Thoracic aorta (tissue), 2 donors: ENCODE measurements at places on chromosomes 3 and 15.

DNA sequence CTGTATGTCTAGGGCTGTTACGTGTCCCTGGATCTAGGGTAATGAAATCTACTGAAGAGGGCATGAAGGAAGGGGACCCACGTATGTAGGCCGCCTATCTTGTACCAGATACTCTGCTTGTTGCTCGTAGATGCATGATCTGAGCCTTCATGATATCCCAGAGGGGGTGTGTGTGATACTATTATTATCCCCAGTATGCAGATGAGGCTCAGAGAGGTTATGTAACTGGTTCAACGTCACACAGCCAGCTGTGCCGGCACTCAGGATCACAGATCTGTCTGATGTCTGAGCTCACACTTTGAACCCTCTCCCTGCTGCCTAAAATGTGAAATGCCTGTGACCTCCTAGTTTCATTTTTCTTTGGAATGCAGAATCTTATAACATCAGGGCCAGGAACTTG is 36.2 kb upstream of the SEC13 start:
- no peak for DNase-seq

DNA sequence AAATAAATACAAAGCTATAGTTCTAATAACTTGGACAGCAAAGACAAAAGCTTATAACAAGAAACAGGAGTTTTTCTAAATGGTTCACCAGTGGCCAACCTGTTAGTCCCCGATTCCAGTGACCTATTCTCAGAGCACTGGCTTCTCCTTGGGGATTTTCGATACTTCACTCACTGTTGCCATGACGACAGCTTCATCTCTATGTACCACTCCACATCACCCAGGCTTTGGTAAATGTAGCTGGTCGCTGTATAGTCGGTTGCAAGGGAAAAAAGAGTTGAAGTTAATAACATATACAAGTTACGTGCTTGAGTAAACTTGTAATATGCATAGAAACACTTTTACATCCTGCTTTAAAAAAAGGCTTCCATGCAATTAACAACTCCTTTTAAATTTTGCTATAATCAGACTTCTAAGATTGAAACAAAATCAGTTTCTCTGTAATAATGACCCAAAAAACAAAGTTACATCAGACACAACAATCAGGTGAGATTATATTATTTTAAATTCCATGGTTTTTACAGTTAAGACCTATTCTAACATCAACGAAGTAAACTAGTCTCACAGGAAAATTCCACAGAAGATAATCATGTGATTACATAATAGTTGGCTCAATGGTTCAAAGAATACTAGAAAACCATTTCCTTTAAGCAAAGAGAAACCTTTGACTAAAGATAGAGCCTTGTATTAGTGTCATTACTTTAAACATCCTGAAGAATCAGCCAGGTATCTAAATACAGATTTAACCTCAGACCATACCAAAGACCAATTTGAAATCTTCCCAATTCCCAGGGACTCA is 2.9 kb downstream of the CCNL1 start:
- DNase-seq, result no peak

GRCh38 chr3:167691366-167691765 is 37.6 kb upstream of the WDR49 start:
- no peak for DNase-seq

- DNase-seq, result peak; percentile 15
These were observed 74.1 kb downstream of the LRTM1 start for GRCh38 chr3:54853573-54854404.

DNA sequence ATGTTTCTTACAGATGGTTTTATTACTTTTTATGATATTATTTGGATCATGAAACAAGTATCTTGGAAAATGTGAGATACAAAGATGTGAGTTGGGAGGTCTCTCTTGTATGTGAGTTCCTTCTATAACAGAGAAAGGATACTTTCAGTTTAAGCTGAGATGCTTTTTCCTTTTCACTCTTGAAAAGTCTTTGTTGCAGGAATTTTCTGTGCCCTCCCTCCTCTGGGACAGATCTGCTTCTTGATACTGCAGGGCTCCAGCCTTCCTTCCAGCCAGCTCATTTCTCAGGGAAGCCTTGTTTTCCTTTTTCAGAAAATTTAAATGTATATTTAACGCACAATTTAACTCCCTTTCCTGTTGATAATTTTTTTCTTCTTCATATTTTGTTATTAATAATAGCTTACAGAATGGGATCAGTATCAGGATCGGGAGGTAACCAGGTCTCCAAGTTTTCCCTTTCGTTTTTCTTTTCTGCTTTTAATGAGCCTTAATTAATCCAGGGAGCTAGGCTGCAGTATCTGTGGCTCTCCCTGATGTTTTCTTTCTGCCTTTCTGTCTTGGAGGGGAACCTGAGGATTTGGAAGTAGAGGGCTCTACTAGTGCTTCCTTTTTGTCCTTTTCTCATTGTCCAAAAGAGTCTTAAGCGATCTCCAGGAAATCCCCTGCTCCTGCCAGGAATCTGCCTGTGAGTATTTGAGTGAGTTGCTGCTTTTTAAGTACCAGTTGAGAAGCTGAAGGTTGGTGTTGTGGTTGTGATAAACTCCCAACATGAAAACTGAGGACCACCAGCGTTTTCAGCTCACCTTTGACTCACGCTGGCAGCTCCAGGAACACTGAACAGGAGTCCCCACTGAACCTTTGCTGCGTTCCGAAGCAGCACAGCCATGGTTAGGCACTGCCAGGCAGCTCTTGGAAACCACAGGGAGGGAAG is 105.7 kb downstream of the IGF1R start:
- no peak for DNase-seq

DNA sequence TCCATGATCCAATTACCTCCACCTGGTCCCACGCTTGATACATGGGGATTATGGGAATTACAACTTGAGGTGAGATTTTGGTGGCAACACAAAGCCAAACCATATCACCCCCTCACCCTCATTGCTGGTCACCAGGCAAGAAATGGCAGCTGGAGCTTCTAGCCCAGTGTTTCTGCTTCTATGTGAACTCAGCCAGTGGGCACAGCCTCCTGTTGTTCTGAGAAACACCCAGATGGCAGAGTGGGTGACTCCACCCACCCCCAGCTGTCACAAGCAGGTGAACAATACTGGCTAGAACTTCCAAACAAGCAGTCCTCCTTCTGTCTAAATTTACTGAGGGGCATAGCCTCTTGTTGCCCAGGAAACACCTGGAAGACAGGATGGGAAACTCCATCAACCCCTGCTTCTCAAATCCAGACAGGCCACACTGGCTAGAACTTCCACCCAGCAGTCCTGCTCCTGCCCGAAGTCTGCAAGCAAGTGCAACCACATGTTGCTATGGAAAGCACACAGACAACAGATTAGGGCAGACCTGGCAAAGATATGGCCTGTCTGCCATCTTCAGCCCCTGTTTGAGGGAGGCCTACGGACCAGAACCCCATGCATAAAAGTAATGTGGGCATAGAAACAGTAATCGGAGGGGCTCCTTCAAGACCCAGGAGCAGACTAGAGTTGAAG is 114.1 kb downstream of the DTWD1 start:
- no peak for DNase-seq

DNA sequence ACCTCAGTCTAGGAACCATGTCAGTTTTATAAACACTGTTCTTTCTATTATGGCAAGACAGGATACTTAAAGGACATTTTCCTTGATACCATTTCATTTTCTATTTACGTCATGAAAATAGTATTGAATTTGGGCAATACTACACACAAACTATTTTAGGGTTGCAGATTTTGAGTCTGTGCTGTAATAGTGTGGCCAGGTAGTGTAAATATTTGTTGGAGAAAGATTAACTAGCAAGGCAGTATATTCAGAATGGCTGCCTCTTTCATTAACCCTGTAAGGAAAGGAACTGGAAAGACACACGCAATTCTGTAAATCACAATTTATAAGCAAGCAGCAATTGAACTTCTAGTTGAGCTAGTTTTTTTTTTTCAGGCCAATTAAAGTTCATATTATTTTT is 2.0 kb downstream of the CTXND1 start:
- DNase-seq, result no peak

DNA sequence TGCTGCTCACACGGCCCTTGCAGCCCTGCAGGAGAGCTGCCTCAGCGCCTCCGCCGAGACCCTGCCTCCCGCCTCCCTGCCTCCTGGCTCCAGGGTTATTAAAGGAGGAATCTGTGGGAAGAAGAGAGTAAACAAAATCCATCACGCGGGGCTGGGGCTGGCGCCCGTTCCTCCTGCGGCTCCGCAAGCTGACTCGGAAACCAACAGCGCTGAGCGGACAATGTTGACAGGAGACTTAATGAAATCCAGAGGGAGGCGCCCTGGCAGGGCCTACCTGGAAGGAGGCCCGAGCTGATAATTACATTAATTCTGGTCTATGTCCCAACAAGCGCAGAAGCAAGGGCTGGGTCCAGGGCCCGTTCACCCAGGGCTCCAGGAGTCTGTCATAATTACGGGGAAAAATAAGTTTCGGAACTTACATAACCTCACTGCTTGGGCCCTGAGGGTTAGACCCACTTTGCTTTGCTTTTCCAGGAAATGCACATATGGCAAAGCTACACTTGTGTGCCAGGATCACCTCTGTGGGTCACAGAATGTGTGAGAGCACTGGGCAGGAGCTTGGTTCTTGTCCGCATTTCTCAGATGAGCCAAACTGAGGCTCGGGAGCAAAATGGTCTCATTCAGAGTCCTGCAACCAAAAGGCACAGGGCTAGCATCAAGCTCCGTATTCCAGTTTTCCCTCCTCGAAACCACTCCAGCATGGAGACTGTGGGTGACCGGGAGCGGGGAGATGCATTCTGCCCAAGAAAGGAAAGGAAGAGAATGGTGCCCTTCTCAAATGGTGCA is 43.8 kb upstream of the SLC6A6 start:
- no peak for DNase-seq

DNA sequence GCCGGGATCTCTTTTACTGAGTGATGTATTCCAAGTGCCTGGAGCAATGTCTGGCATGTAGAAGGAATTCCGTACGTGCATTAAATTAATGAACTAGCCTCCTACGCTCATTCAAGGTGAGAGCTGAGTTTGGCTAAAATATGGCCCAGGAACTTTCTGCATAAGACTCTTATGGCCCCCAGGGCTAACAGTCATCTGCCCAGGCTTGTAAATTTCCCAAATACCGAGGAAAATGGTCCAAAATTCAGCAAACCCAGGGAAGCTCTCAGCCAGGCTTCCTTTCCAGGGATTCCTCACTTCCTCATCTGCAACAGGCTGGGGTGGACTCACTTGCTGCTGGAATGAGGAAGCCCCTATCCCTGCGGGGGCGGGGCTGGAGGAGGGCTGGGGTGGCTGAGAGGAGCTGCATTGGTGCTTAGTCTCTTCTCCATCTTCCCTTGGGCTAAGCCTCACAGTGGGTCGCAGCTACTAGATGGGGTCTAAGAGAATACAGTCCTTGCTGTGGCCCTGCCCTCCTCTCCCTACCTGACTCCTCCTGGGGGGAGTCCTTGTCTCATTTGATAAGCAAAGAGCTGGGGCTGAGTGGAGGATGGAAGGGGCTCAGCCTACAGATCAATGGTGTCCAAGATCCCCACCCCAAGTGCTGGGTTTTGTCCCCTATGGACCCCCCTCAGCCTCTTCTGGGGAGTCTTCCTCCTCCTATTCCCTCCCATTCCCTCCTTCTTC is 28.5 kb upstream of the APOD start:
- DNase-seq, result no peak

- DNase-seq, result no peak
These were observed 33.3 kb upstream of the MRPS22 start for GRCh38 chr3:139310474-139310933.

GRCh38 chr3:11481556-11481955 is 162.2 kb downstream of the VGLL4 start:
- no peak for DNase-seq

- DNase-seq, result no peak
These were observed 242.0 kb upstream of the SEMA6D start for GRCh38 chr15:47475336-47475735.

GRCh38 chr3:192957441-192958021 is 39.9 kb upstream of the MB21D2 start:
- peak; percentile 2 for DNase-seq

DNA sequence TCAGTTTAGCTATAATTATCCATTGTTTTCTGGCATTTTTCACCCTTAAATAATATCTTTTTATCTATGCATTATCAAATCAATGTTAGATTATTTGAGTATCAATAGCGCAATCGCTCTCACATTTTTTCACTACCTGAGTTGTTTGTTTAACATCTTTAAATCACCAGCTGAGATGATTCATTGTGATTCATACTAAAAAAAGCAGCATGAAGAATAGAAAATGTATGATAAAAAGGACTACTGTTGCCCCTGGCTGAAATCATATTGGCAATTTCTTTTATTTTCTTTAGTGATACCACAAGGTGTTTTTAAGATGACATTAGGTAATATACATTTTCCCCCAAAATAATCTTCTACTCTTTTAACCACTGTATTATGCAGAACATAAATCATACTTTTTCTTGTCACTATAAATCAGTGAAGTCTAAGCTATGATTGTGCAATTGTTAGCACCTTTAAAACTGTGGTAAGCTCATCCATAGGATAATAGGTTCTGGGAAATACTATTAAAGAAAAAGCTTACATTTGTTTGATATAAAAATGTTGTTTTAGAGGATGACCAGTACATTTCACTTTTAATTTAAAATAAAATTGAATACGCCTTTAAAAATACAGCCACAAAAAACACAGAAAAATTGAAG is 889.1 kb downstream of the NAALADL2 start:
- no peak for DNase-seq

DNA sequence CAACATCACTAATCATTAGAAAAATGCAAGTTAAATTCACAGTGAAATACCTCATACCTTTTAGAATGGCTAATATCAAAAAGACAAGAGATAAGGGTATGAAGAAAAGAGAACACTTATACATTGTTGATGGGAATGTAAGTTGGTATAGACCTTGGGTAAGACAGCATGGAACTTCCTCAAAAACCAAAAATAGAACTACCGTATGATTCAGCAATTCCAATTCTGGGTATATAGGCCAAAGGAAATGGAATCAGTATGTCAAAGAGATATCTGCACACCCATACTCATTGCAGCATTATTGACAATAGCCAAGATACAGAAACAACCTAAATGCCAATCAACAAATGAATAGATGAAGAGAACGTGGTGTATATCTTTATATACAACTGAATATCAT is 166.8 kb upstream of the LRRN1 start:
- DNase-seq, result no peak

- no peak for DNase-seq
These were observed 99.6 kb downstream of the VPS8 start for GRCh38 chr3:184911570-184911969.

DNA sequence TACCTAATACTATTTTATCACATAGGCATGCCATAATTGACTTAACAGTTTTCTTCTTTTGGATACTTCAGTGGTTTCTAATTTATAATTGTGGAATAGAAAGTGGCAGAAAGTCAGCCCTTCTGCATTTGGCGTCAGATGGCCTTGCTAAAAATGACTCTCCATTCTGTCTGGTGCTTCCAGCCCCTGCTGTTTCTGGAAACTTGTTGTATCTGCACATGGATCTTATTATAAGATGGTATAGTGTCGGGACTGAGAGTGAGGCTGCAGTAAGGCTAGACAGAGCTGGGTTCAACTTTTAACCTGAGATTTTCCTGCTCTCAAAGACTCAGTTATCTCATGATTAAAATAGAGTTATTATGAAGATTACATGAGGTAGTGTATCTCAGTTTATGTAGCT is 74.8 kb upstream of the WDR72 start:
- DNase-seq, result no peak
